Liver (tissue), 10 donors: ENCODE measurements at places on chromosomes 16 and 17. TPM values are rescaled to one million over a fixed set of nuclear protein-coding genes. Genes with fewer than 3 reads are reported as not detected.
A peak's percentile ranks its signal among the peaks of the same experiment; 100 is the strongest.

DNA sequence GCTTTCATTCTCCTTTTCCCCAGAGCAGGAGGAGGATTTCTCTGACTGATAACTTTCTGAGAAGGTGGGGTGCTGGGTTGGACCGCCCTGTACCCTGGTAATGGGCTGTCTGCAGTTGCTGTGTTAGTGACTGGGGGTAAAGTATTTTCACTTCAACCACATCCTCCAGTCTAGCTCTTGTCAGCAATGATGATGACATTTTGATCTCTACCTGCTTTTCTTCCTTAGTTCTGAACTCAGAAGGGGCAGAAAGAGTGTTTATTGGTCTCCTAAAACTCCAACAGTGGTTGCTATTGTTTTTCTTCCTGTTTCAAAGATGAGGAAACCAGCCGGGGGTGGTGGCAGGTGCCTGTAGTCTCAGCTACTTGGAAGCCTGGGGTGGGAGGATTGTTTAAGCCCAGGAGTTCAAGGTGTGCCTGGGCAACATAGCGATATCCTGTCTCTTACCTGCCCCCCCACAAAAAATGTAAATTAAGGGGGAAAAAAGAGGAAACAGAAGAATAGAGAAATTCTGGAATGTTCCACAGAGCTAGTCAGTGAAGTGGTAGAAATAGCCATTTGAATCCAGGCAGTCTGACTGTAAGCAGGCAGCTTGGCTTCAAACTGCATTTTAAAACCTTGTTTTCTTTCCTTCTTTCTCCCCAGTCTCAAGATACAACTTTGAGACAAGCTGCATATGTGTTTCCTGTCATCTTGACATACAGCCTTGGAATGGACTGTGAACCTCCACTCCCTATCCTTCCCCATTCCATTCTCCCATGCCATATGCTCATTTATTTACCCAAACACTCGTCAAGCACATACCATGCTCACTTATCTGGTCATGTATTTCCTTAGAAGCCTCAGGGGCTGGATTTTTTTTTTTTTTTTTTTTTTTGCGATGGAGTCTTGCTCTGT lies 3.3 kb upstream of the N4BP1 start:
- no peak for DNase-seq

GRCh38 chr17:39867084-39867879 lies 720 bp upstream of the ZPBP2 start:
- no peak for DNase-seq

- no peak for DNase-seq
Observed at GRCh38 chr16:89183463-89183862, 11.9 kb downstream of the CDH15 start.

DNA sequence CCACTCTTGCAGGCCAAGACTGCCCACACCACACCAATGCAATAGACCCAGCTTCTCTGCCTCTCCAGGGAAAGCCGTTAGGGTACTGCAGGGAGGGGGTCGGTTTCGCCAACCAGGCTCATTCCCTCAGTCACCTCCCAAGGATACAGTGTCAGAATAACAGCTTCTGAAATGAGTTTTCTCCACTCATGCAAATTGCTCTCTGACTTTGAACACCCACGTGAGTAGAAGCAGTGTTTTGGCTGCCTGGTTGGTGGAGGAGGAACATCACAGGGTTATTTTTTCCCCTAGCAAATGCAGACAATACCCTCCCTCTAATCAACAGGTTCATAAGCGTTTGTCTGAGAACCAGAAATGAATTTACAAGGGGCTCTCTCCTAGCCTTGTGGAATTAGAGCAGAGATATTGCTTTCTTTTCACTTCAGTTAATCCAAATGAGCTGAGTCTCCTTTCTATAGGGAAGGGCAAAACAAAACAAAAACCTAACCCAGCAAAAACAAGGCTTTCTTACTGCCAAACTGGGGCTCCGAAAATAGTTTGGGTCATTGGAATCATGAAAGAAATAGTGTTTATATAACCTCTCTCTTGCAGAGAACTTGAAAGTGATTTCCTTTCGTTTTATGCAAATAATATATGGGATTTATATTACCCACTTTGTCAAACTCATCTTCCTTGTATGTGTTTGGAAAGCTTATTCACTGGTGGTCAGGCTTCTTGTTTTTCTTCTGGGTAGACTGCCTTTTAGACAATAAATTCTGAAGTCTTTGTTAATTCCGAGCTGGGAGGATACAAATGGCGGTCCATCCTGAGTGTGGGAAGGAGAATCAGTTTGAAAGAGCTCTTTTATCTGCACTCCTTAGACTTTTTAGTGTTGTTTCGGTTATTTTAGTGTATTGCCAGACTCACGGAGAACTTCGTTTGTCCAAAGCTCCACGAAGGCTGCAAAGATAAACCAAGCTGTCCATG lies 229.9 kb downstream of the MSI2 start:
- no peak for DNase-seq

DNA sequence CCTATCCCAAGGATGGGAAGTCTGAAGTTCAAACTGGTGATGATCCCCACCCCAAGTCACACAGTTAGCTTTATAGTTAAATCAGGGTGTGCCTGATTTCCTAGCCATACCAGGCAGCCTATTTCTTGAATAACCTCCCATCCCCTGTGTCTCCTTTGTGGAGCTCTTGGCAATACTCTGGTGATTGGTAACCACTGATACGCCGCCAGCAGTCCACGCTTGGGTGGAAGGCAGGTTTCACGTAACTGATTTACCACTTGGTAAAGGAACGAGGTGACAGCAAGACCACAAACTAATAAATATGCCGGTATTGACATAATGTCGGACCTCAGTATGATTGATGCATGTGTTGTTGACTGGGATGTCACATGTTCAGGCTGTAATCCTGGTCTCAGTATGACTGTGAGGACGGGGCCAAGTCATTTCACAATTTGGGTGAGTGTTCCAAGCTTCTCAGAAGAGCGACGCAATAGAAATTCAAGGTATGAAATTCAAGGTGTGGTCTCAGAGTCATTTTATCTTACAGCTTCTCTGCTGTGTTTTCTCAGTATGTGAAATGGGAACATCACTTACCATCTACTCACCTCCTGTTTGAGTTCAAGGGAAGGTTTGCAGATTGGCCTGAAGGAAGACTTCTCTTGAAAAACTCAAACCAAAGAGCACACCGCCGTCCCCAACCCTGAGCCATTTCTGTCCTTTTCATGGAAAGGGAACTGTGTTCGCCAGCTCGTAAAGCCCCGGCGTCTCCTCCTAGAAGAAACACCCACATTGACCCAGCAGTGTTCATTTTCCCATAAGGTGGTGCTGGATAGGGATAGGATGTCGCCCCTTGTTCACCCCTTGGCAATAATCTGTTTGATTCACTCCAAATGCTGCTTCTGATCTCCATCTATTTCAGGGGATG lies 678.9 kb downstream of the WWOX start:
- DNase-seq = no peak

DNA sequence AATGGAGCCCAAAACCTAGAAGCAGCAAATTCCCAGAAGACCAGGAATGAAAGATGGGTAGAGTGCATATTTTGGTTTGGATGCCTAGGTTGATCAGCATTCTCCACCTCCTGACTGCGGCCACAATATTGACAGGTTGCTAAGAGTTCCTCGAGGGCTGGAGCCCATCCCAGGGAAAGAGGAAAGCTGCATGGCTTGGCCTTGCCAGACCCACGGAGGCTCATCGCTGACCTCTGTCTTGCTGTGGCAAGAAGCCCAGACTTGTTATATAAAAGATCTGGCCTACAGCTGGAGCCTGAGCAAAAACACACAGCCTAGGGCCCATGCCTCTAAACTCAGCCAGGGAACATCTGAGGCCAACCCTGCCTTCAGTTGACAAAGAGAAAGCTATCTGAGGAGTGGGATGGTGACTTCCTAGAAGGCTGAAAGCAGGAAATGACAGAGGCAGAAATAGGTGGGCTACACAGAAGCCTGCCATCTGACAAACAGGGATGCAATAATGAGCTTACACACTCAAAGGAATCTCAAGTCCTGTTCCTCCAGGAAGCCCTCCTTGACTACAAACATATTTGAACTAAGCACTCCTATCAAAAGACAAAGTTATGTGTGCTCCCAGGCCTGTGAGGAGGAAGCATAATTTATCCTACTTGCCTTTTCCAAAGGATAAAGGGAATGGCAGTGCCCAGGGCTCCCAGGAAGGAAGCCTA lies 22.5 kb upstream of the SLC35B1 start:
- no peak for DNase-seq

GRCh38 chr16:81739503-81739902 lies 39.6 kb upstream of the PLCG2 start:
- DNase-seq = no peak

DNA sequence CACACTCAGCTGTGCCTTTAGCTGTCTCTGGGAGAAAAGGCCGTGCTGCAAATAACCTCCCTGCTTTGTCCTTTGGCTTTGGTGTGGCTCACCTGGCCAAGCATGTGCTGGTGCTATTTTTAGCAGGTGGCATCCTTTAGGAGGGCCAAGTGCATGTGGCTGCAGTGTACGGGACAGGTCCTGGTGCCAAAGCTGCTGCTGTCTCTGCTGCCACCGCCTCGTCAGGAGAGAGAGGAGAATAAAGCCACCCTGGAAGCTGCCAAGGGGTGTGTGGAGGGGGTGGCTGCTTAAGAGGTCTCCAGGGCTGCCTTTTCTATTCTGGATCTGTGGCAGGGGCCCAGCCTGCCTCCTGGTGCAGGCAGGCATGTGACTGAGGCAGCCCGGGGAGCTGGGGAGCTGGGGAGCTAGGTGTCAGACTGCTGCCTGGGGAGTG lies 6.2 kb downstream of the AKAP1 start:
- DNase-seq = no peak

GRCh38 chr16:89099905-89100304 lies 6.3 kb downstream of the ACSF3 start:
- no peak for DNase-seq

DNA sequence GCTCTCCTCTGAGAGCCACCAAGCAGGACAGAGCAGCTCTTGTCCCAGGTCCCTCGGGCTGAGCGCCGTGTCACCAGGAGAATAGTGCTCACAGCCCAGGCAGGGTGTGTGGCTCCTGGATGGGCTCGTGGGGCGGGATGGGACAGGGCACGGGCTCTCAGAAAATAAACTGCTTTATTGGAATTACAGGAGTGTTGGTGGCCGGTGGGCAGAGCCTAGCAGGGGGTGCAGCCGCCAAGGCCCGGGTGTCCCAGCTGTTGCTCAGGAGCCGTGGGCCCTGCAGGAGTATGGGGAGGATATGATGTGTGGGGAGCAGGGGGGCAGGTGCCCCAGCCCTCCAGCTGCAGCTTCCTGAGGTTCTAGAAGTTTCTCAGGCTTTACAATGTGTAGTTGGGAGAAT lies 17.1 kb downstream of the TELO2 start:
- no peak for DNase-seq

DNA sequence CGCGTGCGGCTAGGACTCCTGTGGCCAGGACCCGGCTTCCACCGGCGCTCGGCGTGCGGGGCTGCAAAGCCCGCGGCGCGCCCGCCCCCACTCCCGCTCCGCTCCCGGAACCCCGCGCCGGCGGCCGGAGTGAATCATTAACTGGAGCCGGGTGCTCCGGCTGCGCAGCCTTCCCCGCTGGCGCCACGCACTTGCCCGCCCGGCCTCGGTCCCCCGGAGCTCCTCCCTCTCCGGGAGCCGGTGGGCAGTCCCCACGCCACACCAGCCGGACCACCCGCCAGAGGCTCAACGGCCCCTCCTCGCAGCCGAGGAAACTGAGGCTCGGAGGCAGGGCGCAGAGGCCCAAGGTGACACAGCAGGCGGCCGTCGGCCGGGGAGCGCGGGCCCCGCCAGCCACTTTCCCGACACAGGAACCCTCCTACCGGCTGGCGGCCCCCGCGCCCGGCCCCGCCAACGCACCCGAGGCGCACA lies 580 bp downstream of the BCAR1 start:
- peak; percentile 65 for DNase-seq

GRCh38 chr17:28078341-28079229 lies 36.1 kb downstream of the NLK start:
- DNase-seq = no peak

- no peak for DNase-seq
Observed at GRCh38 chr17:57868007-57868909, 18.4 kb upstream of the MRPS23 start.

DNA sequence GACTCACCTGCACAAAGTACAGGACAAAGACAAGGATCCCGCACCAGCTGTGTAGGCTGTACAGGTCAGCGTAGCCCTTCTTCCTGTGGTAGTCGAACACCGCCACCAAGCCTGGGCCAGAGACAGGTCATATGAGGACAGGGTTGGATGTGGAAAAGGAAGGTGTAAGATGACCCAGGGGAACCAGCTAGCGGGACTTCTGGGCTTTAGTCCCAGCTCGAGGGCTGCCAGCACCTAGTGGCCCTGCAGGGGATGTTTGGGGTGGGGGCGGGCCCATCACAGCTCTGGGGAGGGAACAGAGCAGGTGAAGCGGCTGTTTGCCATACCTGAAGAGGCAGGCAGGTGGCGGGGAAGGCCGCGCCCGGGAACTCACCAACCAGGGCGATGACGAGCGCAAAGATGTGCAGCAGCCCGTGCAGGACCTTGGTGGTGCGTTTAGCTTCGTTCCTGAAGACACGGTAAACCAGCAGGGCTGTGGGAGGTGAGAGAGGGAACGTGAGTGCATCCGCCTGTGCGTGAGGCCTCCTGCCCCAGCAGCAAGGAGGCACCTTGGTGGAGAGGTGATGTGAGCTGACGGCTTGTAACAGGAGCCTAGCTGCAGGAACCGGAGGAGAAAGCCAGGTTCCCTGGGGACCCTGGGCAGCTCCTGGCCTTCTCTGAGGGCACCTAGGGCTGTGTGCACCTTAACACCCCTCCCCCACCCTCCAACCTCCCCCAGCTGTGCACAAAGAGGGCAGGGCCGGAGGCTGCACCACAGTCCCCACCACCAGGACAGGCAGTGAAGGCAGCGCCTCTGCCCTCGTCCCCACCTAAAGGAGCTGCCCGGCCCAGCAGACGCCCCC lies 10.2 kb downstream of the CYB561 start:
- DNase-seq = no peak

DNA sequence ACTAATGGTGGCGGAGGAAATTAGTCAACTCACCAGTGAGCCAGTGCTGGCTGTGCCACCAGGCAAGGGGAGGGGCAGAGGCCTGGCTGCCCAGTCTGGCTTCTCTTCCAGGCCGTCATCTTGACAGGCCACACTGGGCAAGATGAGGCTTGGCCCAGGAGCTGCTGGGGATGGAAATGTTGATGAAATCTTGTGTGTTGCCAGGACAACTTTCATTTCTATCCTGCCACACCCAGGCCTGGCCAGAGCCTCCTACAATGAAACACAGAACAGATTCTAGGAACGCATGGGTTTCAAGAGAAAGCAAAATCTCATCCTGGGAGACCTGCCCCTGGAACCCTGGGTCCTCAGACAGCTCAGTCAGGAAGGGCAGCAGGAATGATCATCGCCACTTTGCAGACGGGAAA lies 9.3 kb downstream of the HEXIM2 start:
- DNase-seq = no peak

- no peak for DNase-seq
Observed at GRCh38 chr16:69559164-69559563, 6.6 kb upstream of the NFAT5 start.

GRCh38 chr16:77437859-77438258 lies 3.0 kb upstream of the ADAMTS18 start:
- DNase-seq = no peak

- no peak for DNase-seq
Observed at GRCh38 chr16:51723036-51723724, 572.1 kb upstream of the SALL1 start.

Gene CCDC200
- total RNA-seq = not detected

Gene KLHL10
- 0.17 TPM for total RNA-seq

Gene SMIM22
- total RNA-seq = 1.2 TPM

Gene LAT
- total RNA-seq = 2.3 TPM

Gene PLCG2
- 20.8 TPM for total RNA-seq

Gene ABCC11
- 22.3 TPM for total RNA-seq

Gene IRF8
- 17.1 TPM for total RNA-seq

Gene NPW
- 1.3 TPM for total RNA-seq

Gene ORC6
- total RNA-seq = 16.8 TPM

Gene ATP2A3
- total RNA-seq = 17.1 TPM

Gene AGRP
- not detected for total RNA-seq
